Effector memory CD8-positive, alpha-beta T cell (primary cell): ENCODE measurements at places on chromosomes 7 and 10.

DNA sequence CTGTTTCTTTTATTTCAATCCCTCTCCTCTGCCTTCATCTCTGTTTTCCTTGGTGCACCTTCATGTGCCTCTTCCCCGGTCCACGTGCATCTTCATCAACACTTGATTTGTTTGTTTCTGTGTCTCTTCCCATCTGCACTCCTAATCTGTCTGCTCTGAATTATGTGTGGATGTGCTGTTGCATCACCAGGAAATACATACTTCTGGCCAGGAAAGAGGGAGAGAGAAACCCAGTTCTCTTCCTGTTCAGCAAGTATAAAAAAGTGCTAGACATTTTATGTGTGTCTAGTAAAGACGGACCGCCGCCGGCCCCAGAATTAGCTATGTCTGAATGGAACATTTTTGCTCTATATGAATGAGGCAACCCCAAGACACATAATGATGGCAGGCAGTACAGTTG lies 93.8 kb downstream of the CALD1 start:
- no peak for DNase-seq

DNA sequence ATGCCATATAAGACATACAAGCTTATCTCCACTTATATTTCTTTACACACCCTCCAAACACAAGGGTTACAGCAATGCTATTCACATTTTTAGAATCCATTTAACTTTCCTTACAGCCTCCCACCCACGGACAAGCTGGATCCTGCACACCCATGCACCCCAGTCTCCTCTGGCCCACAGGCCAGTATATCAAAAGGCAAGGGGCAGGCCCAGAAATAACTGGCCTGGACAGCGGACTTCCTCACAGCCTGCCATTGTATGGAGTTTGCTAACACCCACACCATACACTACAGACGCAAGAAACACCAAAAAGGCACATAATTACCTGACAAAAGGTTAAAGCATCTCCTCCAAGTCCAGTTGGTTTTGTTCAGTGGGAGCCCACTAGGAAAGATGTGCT lies 12.0 kb downstream of the HOXA4 start:
- DNase-seq = no peak

- DNase-seq = no peak
These were observed 21.7 kb upstream of the OR2A5 start for GRCh38 chr7:144027070-144027469.

DNA sequence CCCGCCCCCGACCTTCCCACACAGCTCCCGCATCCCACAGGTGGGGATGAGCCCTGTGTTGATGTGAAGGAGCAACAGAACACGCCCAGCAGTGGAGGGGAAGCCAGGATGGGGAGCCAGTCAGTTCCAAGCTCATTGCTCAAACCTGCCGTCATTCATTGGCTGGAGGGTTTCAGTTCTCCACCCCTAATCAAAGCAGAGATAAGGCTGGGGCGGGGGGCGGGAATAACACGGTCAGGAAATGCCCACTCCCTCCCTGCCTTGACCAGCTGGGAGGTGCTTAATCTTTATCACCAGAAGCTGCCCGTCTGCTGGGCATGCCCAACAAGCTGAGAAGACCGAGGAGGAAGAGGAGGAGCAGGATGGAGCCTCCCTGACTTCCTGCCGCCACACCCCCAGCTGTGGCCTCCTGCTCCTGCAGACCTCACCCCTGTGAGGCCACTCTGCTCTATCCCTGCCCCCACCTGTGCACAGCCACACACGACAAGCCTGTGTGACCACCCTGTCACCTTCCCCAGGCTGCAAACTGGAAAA lies 265.1 kb downstream of the ZEB1 start:
- DNase-seq = no peak

DNA sequence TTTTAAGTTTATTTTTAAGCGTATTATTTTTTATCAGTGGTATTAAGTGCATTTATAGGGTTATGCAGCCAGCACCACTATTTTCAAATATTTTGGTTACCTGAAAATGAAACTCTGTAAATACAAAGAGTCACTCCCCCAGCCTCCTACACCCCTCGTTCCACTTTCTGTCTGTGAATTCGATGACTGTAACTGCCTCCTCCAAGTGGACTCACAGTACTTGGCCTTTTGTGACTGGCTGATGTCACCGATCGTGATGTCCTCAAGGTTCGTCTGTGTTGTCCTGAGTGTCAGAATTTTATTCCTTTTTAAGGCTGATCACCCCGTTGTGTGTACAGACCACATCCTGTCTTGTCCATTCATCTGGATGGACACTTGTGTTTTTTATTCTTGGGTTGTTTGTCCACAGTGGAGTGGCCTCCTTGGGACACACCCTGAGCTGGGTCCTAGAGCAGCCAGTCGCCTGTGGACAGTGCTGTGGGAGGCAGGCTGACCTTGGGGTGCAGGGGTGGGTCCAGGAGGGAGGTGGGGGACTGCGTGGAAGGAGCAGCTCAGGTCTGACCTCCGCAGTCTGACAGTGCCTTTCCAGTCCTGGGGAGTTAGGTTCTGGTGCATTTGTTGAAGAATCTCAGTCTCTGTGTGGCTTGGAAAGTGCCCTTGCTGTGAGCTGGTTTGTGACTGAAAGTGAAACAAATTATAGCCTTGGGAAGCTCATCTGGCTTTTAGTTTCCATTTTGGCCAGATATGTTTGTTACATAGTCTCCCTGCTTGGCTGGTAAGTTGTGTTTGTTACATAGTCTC lies 6.9 kb downstream of the MTG1 start:
- DNase-seq = no peak

DNA sequence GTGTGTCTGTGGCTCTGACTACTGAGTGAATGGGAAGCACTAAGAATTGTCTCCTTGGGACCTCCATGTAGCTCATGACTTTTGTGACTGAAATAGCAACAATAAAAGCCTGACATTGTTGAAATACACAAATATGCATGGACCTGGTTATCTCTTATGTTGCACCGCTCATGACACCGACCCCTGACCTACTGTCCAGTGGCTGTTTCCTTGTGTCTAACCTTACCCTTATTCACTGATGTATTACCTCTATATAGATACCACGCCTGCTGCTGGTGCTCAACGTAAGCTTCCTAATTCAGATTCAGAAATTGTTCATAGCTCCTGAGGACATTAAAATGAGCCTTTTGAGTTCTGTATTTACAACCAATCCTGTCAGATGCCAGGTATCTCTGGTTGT lies 243.4 kb upstream of the SEMA3C start:
- no peak for DNase-seq

DNA sequence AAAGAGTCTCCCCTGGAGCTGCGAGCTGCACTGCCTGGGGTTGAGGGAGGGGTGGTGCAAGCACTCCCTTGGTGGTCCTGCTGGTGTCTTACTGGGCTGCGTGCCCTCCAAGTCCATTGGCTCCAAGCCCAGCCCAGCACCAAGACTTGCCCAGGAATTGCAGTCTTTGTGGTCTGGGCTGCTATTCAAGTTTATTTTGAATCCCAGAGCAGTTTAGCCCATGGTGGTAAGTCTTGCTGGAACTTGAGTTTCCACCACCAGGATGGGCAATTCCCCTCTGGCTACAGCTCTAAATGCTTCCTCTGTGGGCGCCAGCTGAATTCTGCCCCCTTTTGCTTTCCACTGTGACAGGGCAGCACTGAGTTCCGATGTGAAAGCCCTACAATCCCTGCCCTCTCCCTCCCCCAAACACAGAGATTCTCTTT lies 25.1 kb downstream of the GALNT11 start:
- DNase-seq = no peak

GRCh38 chr10:125562737-125563136 lies 120.2 kb downstream of the TEX36 start:
- DNase-seq = no peak

DNA sequence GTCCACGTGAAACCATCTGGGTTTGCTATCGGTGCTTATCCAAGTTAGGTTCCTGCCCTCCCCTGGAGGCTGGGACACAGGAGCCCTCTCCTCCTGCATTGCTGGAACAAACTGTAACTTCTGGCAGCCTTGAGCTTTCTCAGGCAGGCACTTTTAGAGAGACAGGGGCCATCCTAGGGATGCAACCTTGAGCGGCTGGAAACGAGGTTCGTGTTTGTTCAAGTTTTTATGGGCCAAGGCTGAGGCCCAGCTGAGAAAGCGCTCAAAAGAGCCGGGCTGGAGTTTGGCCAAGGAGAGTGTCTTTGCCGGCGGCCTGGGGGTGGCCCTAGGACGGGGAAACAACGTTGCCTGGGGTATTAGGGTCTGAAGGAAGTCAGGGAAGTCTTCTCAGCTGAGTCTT lies 5.5 kb upstream of the MMD2 start:
- DNase-seq = no peak

- no peak for DNase-seq
These were observed 36.9 kb upstream of the ELFN1 start for GRCh38 chr7:1632916-1633785.

DNA sequence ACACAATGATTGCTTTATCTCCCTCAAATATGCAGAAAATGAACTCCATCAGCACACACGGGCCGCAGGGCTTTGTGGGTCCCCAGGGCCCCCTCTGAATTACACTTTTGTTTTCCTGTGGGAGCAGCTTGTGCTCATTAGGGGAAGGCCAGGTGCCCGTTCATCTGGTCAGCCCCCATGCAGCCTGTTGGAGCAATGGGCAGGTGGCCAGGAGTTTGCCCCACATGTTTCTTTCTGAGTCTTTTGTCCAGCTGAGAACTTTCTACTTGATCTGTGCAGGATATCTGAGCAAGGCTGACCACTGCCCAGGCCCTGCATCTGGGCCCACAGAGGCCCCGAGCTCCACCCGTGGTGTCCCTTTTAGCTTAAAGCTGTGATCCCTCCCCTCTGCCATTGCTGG lies 105.3 kb upstream of the FAM20C start:
- no peak for DNase-seq

DNA sequence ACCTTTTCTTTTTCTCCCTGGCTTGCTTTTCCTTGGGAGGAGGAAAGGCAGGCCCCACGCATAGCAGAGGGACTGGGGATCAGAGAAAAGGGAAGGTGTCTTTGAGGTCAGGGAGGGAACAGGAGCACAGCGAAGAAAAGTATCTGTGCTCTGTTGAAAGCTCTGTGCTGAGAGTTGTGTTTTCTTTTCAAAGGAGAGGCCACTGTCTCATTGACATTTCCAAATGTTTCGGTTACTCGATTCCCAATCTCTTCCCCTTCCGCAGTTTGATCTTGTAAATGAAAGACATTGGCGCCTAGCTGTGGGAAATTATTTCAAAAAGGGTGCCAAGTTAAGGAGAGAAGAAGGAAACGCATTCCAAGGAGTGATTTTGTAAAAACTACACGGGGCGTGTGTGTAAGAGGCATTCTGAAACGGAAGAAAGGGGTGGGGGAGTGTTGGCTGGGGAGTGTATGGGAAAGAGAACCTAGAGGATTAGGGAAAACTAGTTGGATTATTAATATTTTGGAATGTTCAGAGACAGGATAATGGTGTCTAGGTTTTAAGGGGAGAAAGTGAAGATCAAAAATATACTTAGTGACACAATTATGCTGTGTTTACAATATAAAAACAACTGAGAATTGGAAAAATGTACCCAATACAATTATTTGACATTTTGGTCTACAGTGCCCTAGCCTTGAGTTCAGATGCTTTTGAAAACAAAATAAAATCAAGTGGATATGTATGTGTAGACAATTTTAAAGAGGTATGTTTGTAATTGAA lies 708 bp downstream of the KLHDC10 start:
- DNase-seq = no peak

DNA sequence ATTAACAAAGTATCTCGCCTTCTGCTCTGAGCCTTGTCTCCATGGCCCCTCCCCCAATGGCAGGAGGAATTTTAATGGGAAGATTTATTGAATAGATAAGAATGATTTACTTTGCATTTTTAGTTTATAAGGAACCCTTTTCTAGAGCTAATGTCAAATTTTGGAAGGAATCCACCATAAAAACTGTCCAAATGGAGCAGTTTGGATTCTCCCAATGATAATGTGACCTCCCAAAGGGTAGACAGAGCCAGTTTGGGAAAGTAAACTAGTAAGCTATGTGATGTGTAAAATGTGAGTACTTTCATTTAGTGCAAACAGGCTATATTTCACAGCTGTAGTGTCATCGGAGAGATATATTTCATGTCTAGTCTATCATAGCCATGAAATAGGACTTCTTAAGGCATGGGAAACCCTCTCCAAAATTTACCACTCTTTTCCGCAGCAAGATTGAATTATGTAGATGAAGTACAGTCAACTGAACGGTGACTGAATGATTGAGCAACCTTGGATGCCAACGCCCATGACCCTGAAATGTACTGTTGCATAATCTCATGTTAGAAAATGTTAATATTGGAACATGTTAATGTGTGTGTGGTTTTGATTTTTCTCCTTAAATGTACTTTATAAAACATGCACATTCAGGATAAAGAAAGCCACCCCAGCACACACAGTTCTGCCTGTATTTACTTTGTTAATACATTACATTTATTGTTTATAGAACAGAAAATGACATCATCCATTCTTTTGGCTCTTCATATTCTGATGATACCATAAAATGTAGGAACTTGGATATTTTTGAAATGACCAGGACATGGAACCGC lies 140.6 kb downstream of the NRP1 start:
- no peak for DNase-seq

DNA sequence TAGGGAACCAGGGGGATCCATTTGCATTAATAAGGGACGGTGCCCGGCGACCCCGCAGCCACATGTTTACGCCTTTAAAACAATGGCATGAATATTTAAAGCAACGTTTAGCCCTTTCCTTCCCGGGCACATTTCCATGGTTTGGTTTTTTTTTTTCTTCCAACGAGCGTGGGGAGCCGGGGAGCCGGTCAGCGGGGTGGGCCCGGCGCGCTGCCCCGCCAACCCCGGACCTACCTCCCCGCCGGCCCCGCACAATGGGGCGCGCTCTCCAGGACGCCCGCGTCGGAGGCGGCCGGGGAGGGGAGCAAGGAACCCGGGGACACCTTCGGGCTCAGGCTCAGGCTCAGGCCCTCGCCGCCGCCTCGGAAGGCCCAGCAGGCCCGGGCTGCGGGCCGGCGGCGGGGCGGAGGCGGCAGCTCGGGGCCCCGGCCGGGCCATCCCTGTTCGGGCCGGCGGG lies 1.0 kb downstream of the SEPHS1 start:
- DNase-seq = no peak

GRCh38 chr10:8361510-8361844 lies 307.0 kb downstream of the GATA3 start:
- DNase-seq = no peak

GRCh38 chr10:119233123-119233820 lies 25.9 kb downstream of the GRK5 start:
- DNase-seq = no peak

DNA sequence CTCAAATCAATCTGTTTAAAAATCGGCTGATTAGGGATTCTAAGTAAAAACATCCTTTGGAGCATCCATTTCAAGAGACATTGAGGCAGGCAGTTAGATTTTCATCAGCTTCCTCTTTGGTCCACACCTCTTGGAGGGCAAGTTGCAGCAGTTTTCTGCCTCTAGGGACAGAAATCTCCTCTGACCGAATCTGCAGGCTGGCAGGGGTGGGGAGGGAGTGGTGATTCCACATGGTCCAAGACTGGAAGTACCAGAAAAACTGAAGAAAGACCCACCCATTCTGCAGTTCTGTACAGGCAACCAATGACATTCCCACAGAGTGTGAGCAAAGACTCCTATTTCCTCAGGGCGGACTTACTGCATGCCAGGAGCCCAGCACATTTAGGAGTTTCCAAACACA lies 29.0 kb downstream of the FGFBP3 start:
- no peak for DNase-seq

- DNase-seq = no peak
These were observed 304.4 kb upstream of the LYZL1 start for GRCh38 chr10:28984431-28984830.

- DNase-seq = no peak
These were observed 42.3 kb upstream of the KMT2C start for GRCh38 chr7:152478140-152478539.
